ENCODE measurements at places on chromosomes 12 and 14.
A peak's percentile ranks its signal among the peaks of the same experiment; 100 is the strongest.

DNA sequence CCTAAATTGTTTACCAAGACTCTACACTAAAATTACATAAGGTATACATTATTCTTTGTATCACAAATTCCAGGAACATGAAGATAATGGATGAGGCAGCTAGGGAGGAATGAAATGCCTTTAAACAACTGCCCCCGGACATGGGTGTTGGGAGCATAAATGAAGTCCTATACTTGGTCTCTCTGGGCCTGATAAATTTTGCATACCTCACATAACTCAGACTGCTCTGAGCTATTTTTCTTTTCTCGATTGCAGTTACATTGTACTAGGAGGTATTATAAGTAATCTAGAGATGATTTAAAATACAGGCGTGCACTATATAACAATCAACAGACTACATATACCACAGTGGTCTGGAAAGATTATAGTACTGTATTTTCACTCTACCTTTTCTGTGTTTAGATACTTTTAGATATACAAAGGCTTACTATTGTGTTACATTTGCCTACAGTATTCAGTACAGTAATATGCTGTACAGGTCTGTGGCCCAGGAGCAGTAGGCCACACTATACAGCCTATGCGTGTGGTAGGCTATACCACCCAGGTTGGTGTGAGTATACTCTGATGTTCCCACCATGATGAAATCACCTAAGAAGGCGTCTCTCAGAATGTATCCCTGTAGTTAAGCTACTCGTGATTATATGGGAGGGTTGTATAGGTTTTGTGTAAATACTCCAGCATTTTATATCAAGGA is 14.3 kb downstream of the FNTB start:
- no peak for DNase-seq

GRCh38 chr12:40063414-40063813 is 42.5 kb downstream of the SLC2A13 start:
- DNase-seq = peak; percentile 82

DNA sequence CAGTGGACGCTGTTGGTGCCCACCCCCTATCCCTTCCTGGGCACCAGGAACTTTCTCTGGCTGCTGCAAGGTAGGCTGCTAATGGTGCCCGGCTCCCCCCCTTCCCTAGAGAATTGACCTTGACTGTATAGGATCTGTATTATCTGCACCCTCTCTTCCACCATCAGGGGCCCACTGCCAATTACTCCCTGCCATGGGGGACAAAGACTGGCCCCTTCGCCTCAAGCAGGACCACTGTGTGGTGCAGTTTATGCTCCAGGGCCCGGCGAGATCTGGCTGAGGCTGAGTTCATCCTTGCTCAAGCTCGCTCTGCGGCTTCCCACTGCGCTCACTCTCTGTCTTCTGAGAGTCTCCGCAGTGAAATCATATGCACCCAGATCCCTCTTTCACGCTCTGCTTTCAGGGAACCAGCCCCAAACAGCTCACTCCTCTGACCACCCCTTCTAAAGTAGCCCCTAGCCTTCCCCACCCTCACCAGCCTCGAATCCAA is 95.2 kb downstream of the LGMN start:
- DNase-seq = no peak

DNA sequence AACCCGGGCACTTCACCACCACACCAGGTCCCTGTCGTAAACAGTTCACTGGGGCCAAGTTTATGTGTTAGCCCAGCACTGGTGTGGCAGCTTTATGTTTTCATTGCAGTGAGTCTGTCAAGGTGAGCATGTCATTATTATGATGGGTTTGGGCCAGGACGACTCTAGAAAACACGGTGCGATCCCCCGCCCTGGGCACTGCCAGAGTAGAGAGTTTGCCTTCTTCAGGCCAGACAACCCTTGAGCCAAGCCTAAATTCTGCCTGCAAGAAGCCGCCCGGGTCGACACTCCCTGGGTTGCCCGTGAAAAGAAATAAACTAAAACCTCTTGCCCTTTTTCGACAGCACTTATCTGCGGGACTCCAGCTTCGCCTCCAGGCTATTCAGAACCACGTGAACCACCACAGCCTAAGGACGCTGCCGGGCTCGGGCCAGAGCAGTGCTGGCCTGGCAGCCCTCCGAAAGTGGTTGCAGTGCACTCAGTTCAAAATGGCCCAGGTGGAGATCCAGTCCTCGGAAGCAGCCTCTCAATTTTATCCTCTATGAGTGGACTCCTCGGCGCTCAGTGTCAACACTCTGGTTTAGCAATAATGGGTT is 81.8 kb downstream of the PRIMA1 start:
- DNase-seq = no peak

DNA sequence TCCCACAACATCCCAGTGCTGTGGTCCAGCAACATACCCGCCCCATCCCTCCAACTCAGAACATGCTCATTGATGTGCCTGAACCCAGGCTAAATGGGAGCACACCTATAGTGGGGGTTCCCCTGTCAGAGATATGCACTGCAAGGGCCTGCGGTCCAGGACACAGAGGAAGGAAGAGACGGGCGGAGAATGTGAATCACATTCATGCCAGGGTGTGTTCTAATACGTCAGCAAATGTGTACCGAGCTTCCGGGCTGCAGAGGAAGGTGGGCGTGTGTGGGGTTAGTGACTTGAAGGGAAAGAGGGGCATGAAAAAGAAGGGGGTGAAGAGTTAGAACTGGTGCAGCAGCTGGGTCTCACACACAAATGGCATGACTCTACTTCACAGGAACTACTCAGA is 83.7 kb downstream of the DPF3 start:
- DNase-seq = no peak

DNA sequence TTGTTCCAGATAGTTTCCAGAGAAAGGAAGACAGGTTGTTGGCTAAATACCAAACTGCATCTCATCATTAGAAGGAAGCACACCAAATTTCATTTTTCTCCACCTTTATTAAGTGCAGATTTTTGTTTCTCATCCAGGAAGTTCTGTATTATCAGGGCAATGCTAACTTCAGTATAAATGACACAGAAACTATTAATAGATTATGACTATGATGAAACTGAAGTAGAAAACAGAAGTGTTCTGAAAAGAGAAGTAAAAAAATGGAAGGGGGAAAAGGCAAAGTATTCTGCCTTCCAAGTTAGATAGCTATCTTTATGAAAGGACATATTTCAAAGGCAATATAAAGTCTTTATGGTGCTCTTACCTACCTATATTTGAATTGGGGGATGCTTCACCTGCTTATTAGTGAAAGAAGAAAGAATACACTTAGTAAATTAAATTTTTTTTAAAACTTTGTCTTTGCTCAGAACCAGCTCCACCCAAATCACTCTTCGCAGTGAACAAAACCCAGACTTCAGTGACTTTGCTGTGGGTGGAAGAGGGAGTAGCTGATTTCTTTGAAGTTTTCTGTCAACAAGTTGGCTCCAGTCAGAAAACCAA is 223.9 kb downstream of the PTPRO start:
- DNase-seq = no peak

DNA sequence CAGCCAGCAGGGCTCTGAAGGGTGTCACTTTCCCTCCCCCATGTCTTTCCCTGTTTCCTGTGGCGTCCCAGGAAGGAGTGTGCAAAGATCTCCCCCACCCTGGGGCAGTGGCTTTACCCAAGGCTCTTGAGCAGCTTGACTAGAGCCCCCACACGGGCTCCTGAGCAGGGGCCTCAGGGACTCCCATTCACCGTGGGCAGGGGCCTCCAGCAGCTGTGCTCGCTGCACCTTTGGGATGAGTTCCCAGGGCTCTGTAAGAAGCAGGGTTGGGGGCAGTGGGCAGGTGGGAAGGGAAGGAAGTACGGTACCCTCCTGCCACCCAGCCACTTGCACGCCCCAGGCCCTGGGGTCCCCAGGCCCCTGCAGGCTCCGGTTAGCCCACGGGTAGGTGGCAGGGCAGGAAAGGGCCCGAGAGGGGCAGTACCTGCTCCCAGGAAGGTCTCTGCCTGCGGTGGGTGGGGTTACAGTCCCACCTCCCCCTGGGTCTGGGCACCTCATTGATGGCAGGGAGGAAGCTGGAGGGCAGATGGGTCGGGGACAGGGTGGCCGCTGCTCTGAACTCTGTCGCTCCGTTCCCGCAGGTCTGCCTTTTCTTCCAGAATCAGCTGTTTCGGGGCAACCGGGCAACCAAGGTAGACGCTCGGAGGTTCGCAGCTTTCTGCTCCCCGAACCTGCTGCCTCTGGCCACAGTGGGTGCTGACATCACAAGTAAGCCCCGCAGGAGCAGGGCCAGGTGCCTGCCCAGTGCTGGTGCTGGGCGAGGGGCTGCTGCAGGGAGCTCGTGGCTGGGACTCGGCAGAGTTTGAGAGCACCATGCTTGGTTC is 13.0 kb downstream of the ASPG start:
- DNase-seq = no peak

GRCh38 chr12:26158078-26158764 is 33.4 kb upstream of the BHLHE41 start:
- no peak for DNase-seq

DNA sequence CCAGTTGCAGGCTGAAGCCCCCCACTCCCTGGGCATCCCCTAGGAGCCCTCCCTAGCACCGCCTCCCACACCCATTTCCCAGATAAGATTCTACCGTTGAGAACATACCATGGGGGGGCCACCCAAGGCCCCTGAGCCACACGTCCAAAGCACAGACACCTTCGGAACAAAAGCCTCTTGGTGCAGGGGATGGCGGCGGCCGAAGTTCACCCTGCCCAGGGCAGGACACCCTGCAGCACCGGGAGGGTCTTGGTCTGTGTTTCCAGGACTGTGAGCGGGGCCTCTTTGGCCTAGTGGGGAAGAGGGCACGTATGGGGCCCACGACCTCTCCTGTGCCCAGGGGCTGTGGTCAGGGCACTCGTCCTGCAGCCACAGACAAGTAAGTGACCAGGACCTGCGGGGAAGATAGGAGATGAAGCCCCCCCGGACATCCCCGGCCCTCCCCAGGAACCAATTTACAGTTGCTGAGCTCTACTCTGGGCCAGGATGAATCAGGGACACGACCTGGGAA is 154.3 kb upstream of the C14orf180 start:
- no peak for DNase-seq

DNA sequence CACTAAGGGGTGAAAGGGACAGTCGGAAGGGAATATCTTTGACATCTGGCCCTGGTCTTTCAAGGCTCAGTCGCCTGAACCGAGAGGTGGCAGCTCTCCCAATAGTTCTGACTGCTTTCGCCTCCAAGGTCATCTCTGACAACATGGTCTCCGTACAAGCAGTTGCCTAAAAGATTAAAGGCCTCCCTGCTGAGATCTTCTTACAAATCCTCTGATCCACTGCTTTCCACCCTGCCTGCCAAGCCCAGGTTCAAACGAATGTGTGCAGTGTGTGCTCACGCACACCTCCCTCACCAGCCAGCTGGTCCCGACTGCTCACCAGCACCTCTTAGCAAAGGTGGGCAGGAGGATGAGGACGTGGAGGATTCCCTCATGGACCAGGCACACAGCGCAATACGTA is 10.4 kb downstream of the B4GALNT3 start:
- no peak for DNase-seq

GRCh38 chr12:91423693-91424050 is 241.1 kb upstream of the DCN start:
- no peak for DNase-seq
